Prostate gland (tissue), 2 donors: ENCODE measurements at places on chromosomes 12 and 14. TPM values are rescaled to one million over a fixed set of nuclear protein-coding genes. Genes with fewer than 3 reads are reported as not detected.

GRCh38 chr14:88289996-88290395, 33.1 kb downstream of the KCNK10 start:
- H3K27ac ChIP-seq: no peak overlapping the region
- H3K36me3 ChIP-seq: no peaks in the 10 kb centered on the region
- H3K4me1 ChIP-seq: no peaks in the 10 kb centered on the region
- no peaks in the 10 kb centered on the region for H3K27me3 ChIP-seq

DNA sequence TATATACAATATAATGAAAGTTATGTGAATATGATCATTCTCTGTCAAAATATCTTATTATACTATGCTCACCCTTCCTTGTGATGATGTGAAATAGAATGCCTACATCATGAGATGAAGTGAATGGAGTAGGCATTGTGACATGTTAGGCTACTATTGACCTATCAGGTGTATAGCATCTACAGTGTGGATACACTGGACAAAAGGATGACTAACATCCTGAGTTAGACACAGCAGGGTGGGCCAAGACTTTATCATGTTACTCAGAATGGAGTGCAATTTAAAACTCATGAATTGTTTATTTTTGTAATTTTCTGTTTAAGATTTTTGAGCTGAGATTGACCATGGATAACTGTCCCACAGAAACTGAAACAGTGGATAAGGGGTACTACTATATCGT, 53.4 kb upstream of the NAV3 start:
- no peak overlapping the region for H3K4me3 ChIP-seq
- H3K27ac ChIP-seq: no peak overlapping the region
- no peaks in the 10 kb centered on the region for H3K4me1 ChIP-seq
- no peak for DNase-seq

The CDCA3 gene
- total RNA-seq: 16.2 TPM

DNA sequence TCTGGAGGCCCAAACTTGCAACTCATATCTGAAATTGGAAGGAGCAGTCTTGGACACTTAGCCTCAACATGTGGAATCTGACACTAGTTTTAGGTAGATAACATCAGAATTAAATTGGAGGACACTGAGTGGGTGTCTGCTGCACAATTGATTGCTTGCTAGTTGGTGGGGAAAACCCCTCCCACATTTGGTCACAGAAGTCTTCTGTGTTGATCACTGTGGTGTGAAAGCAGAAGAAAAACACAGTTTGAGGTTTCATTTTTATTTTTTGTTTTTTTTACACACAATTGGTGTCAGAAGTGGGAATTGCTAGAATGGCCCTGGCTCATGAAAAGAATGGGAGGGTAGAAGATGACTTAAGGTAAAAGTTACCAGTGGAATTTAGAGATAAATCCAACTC, 78.0 kb upstream of the CD163 start:
- H3K27me3 ChIP-seq: no peaks in the 10 kb centered on the region
- H3K4me3 ChIP-seq: no peak overlapping the region
- no peaks in the 10 kb centered on the region for H3K36me3 ChIP-seq
